NCI-H2081 (cell line): ENCODE measurements at places on chromosomes 12 and 14.
A peak's percentile ranks its signal among the peaks of the same experiment; 100 is the strongest.

DNA sequence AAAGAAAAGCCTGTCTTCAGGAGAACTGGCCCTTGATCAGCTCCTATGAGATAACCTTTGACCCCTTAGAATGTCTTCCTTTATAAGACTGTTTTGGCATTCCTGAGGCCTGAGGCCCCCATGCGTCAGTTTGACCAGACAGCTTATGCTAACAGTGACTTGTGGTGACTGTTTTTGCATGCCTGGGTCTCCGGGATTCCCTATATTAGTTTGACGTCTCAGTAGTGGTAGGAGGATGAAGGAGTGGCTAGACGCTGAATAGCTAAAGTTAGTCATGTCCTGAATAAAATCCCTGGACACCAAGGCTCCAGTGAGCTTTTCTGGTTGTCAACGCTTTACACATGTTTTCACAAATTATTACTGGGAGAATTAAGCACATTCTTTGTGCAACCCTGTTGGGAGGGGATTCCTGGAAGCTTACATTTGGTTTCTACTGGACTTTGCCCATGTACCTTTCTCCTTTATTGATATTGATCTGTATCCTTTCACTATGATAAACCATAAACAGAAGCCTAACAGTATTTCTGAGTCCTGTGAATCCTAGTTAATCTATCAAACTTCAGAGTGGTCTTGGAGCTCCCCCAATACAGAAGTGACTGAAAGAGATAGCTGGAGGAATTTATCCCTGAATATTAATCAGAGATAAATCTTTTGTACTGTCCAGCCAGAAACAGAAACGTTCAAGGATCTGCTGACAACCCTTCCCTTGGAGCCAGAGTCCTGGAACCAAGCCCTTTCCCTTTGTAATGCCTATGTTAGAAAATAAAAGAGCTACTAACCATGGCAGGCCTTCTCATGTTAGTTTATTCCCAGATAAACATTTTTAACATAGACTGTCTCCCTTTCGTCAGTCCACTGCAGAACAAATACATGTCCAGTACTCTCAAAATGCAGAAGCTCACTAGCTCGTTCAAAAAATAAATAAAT is 479.2 kb downstream of the RPS29 start:
- DNase-seq, result no peak

GRCh38 chr12:111444925-111445725 is 39.4 kb downstream of the SH2B3 start:
- no peak for DNase-seq

DNA sequence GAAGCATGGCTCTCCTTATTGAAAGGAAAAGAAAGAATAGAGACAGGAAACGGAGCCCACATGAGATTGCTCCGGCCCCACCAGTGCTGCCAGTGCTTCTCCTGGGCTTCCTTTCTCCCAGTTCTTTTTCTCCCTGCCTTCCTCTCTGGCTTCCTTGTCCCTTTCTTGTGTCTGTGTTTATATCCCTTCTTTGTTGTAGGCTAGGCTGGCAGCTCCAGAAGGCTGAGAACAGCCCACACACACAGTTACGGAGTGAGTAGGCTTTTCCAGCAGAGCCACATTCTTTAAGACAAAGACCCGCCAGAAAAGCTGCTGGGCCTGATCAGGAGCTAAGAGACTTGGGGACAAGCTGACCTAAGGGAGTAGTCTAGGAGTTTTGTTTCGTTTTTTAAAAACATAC is 13.0 kb downstream of the CIPC start:
- DNase-seq, result no peak

DNA sequence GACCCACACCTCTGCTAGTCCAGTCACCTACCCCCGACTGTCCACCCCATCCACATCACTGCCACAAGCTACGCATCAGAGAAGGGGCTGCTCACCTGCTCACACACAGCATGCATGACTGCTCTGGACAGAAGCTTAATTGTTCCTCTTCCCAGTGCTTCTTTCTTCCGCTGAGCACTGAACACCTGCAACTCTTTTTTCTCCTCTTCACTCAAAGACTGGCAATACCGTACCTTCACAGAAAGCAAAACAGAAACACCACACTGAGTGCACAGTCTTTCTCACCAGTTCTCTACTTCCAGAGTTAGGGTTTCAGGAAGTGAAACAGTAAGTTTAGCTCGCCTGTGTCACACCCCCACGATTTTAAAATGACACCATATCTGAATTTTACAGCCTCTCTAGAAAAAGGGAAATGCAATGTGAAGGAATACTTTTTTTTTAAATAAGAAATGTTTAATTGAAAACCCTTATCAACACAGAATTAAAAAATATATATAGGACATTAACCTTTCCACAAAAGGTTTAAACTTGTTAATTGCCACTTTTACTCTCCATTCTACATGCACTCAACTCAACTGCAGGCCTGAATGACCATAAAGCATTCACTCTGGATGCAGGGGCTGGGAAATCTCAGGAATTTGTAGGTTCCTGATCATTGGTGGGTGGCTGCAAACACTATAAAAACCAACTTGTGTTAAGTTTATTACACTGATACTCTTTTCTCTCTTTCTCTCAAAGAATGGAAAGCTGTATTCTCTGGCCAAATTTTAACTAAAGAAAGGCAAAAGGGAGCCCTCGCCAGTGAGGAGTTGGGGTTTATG is 120.0 kb downstream of the PRICKLE1 start:
- peak; percentile 50 for DNase-seq

DNA sequence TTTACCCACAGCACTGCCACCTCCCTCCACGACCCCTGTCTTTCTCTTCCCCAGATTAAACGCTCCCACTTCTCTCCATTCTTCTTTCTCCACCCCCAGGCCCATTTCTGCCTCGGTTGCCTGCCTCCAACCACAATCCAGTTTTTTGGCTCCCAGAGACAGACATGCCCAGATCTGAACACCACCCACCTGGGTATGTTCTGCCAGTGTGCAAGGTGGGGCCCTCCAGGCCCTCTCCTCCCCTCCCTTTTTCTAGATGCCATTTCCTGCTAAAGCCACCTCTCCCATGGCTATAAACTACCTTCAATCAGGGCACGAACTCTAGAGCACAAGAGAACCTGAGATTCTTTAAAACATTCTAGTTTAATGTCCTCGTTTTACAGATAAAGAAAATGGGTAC is 63.3 kb downstream of the IRF2BPL start:
- DNase-seq, result no peak

GRCh38 chr12:98422812-98423211 is 92.6 kb upstream of the TMPO start:
- DNase-seq, result peak; percentile 32

GRCh38 chr14:98721061-98721460 is 550.9 kb downstream of the BCL11B start:
- no peak for DNase-seq

GRCh38 chr14:86430853-86431252 is 900.9 kb downstream of the FLRT2 start:
- DNase-seq, result peak; percentile 39

GRCh38 chr12:71445071-71445470 is 5.5 kb downstream of the LGR5 start:
- DNase-seq, result no peak

DNA sequence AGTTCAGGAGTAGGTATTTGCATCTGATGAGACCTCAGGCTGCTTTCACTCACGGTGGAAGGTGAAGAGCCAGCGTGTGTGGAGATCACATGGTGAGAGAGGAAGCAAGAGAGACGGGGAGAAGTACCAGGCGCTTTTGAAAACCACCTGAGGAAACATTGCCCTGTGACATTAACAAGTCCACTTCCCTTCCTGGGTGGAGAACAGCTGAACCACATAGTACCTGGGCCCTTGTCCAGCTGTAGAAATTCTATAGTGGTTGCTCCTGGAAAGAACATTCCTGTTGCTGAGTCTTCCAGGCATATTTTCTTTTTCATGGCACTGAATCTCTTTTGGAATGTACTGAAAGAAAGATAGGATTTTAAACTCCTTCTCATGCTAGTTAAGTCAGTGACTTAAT is 87.3 kb upstream of the RIN3 start:
- no peak for DNase-seq

DNA sequence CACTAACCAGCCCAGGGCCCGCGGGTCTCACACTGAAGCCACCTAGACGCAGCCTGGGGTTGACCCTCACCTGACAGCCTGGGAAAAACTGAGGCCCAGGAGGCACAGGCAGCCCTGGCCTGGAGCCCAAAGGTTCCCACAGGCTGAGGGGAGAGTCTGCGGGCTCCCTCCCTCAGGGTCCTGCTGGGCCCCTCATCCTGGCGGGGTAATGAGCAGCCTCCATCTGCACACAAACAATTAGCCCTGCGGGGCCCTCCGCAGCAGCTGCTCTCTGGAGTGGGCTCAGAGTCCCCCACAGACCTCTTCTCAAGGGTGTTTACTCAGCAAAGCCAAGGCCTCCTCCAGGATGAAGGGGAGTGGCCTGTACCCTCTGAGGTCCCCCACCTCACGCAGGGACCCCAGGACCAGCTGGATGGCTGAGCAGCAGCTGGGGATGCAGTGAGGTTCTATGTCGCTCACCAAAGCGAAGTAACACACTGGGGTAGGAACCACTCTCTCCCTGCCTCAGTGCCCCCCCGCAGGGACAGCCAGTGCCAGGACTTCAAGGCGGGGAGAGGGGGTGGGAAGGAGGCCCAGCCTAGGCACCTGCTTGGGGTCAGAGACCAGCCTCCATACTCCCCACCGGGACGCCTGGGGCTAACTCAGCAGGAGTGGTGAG is 7.3 kb downstream of the AKT1 start:
- DNase-seq, result peak; percentile 95

GRCh38 chr14:99476864-99477263 is 3.8 kb downstream of the SETD3 start:
- DNase-seq, result no peak

- no peak for DNase-seq
Measured at GRCh38 chr14:87813211-87813610, 179.8 kb downstream of the GALC start.

DNA sequence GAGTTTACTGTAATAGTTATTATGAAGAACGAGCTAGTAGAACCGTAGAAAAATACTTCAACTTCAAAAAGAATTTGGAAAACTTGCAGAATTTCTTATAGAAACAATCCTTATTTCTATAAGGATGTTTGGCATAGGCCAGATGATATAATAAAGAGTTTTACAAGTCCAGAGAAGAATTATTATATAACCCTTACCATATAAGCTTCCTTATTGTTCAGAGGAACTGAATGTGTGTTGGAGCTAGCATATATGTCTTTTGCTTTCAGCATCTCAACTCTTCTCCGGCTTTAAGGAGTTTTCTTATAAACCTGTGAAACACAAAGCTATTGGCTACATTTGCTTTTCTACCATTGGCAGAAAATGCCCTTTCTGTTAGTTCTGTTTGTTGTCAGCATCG is 178.0 kb upstream of the E2F7 start:
- DNase-seq, result no peak

- no peak for DNase-seq
Measured at GRCh38 chr12:48750769-48751356, 34.4 kb upstream of the CCNT1 start.

DNA sequence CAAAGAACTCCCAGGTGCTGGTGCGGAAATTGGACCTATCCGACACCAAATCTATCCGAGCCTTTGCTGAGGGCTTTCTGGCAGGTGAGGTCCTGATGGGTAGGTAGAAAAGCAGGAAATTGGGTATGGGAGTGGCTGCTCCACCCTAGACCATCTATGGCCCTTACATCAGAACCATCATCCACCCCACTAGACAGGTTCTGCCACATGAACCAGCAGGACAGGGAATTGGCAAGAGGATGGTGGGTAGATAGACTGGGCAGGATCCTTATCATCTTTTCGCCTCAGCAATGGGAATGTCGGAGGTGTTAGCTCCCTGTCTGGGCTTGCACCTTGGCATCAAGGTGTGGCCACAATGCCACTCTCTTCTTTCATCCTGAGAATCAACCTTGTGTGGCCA is 23.5 kb downstream of the RDH12 start:
- DNase-seq, result no peak

GRCh38 chr14:105193916-105194782 is 13.0 kb upstream of the NUDT14 start:
- peak; percentile 80 for DNase-seq

- DNase-seq, result no peak
Measured at GRCh38 chr12:111244673-111245072, 124.2 kb downstream of the PHETA1 start.

- peak; percentile 16 for DNase-seq
Measured at GRCh38 chr12:124715121-124715990, 147.9 kb upstream of the NCOR2 start.

DNA sequence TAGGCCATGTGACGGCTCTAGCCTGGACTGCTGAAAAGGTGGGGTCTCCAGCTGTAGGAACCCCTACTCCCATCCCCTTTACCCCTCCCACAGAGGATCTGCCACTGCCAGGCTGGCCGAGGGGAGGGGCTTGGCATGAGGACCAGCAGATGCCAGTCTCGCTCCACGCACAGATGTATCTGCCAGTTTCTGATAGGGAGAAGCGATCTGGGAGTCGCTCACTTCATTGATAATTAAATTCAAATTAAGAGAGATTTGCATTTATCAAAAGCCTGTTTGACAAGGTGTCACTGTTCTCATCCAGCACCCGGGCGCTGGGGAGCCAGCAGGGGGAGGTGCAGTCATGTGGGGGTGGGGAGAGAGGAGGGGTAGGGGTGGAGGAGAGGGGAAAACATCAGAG is 217.6 kb upstream of the MYL2 start:
- no peak for DNase-seq

DNA sequence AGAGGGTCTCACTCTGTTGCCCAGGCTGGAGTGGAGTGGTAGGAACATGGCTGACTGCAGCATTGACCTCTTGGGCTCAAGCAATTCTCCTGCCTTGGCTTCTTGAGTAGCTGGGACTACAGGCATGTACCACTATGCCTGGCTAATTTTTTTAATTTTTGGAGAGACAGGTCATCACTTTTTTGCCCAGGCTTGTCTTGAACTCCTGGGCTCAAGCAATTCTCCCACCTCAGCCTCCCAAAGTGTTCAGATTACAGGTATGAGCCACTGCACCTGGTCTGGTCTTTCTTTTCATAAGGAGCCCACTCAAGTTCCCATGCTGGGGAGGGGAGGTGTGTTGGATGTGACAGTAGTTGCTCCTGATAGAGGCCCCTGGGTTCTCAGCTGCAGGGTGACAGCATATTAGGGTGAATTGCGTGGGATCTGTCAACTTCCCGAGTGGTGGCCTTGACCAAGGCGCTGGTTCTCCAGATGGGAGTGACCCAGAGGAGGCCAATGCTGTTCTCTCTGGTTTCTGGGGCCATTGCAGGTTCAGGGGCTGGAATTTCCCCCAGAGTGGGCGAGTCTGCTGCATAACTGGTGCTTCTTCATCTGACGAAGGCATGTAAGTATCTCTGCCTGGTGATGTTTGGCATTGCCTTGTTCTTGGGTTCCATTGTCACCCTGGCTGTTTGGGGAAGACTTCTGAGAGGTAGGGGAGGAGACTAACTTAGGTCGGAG is 52.4 kb upstream of the ESRRB start:
- DNase-seq, result no peak

- DNase-seq, result no peak
Measured at GRCh38 chr14:64966976-64967375, 5.2 kb downstream of the RAB15 start.

DNA sequence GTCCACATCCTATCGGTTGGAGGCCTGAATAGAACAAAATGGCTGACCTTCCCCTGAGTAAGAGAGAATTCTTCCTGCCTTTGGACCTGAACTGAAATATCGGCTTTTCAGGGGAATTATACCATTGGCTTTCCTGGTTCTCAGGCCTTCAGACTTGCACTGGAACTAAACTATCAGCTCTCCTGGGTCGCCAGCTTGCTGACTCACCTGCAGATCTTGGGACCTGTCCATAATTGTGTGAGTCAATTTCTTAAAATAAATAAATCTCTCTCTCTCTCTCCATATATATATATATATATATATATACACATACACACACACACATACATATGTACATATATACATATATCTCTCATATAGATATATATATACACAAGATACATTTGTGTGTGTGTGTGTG is 41.6 kb downstream of the KCNK10 start:
- DNase-seq, result no peak
